Kidney tubule cell (primary cell): ENCODE measurements at places on chromosomes 3 and 15.

- no peak for DNase-seq
Measured at GRCh38 chr3:13512451-13512850, 32.3 kb downstream of the HDAC11 start.

GRCh38 chr3:161265916-161266571 is 44.9 kb downstream of the NMD3 start:
- DNase-seq: peak; percentile 2

DNA sequence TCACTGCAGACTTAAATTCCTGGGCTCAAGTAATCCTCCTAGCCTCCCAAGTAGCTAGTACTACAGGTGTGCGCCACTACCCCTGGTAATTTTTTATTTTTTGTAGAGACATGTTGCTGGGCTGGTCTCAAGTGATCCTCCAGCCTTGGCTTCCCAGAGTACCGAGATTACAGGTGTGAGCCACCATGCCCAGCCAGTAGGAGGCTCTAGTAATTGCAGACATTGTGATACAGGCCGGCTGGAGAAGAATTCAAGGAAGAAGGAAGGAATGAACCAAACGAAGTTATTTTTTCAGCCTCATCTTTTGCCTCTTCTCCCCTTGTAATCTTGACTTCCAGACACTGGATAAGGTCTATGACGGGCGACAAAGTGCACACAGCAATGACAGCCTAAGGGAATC is 3.2 kb upstream of the PPP4R2 start:
- DNase-seq: no peak

GRCh38 chr15:59609730-59610712 is 1.6 kb upstream of the GCNT3 start:
- DNase-seq: no peak

DNA sequence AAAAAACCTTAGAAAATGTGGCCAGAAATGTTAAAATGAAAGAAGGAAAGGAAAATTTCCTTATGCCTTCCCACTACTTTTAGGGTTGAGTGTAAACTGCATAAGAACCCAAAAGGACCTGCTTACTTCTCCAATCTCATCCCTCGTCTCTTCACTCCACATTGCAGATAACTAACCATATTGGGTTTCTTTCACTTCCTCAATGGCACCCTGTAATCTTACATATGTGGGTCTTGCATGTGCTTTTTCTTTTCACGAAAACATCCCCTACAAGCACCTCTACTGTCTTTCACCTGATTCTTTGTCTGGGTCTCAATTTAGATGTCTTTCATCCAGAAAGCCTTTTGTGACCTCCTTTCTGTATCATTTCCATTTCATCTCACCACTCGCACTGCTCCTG is 23.1 kb downstream of the EOMES start:
- DNase-seq: no peak

DNA sequence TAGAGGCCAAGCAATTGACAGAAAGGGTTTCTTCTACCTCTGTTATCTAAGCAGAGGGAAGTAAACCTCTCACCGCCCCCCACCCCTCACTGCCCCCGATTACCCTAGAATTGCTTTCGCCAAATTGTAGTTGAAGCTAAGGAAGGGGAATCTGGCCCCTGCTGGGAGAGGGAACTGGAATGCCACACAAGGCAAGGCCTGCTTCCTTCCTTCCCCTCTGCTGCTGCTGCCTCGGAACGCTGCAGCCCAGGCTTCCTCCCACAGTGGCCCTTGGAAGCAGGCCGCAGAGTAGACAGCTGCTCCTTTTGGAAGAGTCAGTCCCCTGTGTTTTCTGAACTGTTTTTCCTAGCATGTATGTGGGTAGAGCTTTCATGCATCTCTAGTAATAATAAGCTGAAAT is 21.6 kb downstream of the RLBP1 start:
- DNase-seq: no peak

DNA sequence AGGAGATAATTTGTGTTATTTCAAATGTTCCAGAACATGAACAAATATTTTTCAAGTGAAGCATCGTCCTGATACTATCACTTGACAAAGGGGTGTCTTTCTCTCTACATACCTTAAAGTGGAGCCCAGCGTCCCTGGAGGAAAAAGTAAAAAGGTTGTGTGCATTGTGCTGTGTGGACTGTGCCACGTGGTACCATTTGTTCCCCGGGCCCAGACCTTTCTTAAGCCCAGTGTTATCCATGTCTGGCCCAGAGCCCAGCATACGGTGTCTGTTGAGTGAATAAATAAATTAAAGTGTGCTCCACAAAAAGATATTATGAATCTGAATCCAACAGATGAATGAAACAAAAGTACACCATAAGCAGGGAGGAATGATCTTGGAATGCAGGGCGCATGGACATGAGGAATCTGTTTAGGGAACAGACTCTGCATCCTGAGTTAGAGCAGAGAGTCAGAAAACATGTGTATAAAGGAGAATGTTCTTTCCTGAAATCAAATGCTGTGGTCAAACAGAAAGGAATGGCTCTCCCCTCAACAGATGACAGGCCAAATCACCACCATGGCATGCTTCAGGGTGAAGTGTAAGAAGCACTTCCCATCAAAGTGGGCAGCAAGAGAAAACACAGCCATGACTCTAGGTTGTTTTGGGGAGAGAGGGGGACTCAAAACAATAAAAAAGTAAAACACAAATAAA is 8.1 kb upstream of the PRSS50 start:
- DNase-seq: peak; percentile 9

GRCh38 chr15:73983211-73983727 is 8.8 kb downstream of the STOML1 start:
- DNase-seq: peak; percentile 94

- DNase-seq: no peak
Measured at GRCh38 chr3:10306156-10306555, 13.4 kb upstream of the GHRL start.

DNA sequence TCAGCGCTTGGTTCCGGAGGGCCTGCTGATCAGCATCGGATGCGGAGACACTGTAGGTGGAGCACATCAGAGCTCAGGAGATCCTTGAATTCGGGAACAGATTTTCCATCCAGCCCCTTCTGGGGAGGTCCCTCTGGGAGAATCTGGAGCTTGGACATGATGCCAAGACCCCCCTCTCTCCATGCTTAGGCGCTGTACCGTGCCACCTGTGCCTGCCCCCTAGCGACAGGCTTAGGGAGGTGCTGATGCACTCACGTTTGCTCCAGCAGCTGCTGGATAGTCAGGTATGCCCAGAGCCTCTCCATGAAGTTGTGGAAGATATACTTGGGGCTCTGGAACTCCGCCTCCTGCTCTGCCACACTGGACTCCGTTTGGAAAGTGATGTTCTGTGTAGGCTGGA is 9.7 kb downstream of the ITIH4 start:
- DNase-seq: peak; percentile 9
